Activated T-helper 1 cell treated with anti-CD3 and anti-CD28 coated beads, Interleukin-12 subunit alpha, Interleukin-12 subunit beta, Interleukin-2, Interleukin-4 antibody, amounts not matched to agents 30 ng/mL and 10 ng/mL and 1 ng/mL, durations not matched to agents 14 hours and 24 hours and 36 hours (primary cell): ENCODE measurements at places on chromosomes 2 and 18. TPM values are rescaled to one million over a fixed set of nuclear protein-coding genes. Genes with fewer than 3 reads are reported as not detected.

GRCh38 chr2:48148841-48149430 is 242.6 kb upstream of the FBXO11 start:
- peaks cover 15% of the 10 kb centered on the region for H3K4me1 ChIP-seq
- no peak overlapping the region for H3K27ac ChIP-seq
- no peak overlapping the region for H3K4me3 ChIP-seq
- H3K27me3 ChIP-seq, result peaks cover 8% of the 10 kb centered on the region

VWC2L gene
- total RNA-seq, result not detected in 2 replicates

- H3K36me3 ChIP-seq, result no peaks in the 10 kb centered on the region
- no peaks in the 10 kb centered on the region for H3K27me3 ChIP-seq
- H3K27ac ChIP-seq, result no peak overlapping the region
These were observed 161.8 kb downstream of the DSEL start for GRCh38 chr18:67354692-67355091.

GALR1 gene
- not detected in 2 replicates for total RNA-seq

GALNT3 gene
- 3.8 and 4.8 TPM in 2 replicates for total RNA-seq

DNA sequence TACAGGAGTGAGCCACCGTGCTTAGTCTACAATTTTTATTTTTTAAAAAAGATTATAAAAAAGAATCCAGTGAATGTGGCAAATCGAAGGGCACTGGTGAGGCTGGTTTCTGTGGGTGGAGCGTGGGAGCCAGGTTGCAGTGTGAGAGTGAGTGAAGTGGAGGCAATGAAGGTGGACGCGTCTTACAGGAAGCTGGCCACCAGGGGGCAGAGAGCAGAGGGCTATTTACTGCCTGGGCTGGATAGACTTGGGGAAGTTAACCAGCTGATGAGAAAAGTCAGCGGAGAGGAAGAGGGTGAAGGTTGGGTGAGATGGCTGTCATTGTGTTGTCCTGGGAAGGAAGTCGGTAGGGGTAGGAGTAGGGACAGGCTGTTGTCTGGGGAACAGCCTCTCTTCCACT is 6.8 kb downstream of the SCTR start:
- no peaks in the 10 kb centered on the region for H3K36me3 ChIP-seq
- DNase-seq, result no peak
- H3K4me1 ChIP-seq, result no peaks in the 10 kb centered on the region
- no peak overlapping the region for H3K4me3 ChIP-seq
- H3K27me3 ChIP-seq, result peaks cover 13% of the 10 kb centered on the region
- H3K27ac ChIP-seq, result no peak overlapping the region
